Stimulated activated CD8-positive, alpha-beta memory T cell treated with anti-CD3 and anti-CD28 coated beads, Interleukin-4, amount 100 ng/mL, for 1 hour (primary cell): ENCODE measurements at places on chromosomes 1 and 21.

- DNase-seq, result no peak
Observed at GRCh38 chr1:245599371-245600174, 444.8 kb downstream of the KIF26B start.

DNA sequence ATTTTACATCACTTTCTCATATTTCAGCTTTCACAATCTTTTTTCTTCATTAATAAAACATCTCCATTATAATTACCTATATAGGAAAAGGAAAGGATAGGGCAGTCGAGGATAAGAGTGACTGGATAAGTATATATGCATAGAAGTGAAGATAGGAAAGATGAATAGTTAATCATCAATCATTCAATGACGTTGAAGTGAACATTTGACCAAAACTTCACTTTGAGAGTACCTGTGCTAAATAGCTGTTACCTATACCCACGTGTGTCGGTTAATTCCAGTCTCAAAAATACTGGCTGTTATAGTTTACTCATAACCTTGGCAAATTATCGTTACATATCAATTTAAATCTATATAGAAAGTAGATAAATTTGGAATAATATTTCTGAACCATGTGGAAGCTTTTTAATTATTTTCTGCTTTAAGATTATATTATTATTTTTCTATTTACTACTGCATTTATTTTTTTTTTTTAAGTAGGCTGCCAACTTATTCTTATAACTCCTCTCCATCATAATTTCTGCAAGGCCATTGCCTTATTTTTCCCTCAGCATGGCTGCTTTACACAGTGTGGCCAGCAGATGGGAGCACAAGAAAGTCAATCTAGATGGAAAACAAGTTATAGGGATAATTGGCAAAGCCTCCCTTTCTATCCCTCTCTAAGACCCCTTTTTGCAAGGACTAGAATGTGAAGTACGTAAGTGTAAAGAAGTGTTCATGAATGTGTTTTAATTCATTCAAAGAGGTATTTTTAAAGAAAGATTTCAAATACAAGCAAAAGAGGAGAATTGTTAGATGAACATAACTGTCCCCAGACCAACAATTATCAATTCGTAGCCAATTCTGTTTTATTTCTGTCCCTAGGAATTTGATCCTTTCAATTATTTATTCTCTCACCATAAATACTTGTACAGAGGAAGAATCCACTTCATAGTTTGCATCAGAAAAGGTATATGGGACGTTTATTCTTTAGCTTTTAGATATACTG lies 290.4 kb downstream of the KCNT2 start:
- no peak for DNase-seq

GRCh38 chr1:109655615-109656519 lies at the start of gene GSTM4:
Gene GSTM4 (plus strand): TSS chr1:109656099. CDS start chr1:109656390, 291 bp downstream.
- DNase-seq, result no peak

GRCh38 chr1:58727364-58727763 lies 27.5 kb upstream of the MYSM1 start:
- DNase-seq, result no peak

GRCh38 chr1:7667625-7668218 lies 103.4 kb upstream of the VAMP3 start:
- peak; percentile 62 for DNase-seq

DNA sequence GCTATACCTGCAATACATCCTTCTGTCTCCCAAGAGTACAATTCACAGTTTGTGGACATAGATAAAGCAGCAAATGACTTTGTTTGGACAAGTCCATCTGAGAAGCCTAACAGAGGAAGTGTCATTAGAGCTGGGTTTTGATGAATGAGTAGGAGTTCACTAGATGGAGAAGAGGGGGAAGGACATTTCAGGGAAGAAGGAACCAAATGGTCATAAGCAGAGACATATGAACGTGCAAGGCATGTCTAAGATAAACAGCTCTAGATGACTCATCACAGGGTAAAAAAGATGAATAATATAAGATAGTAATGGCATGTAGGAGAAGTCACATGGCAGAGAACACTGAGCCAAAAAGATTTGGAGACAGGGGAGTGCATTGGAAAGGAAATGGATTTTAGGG lies 54.5 kb downstream of the HMGB4 start:
- DNase-seq, result no peak

GRCh38 chr1:43986712-43987111 lies 4.7 kb upstream of the CCDC24 start:
- no peak for DNase-seq

DNA sequence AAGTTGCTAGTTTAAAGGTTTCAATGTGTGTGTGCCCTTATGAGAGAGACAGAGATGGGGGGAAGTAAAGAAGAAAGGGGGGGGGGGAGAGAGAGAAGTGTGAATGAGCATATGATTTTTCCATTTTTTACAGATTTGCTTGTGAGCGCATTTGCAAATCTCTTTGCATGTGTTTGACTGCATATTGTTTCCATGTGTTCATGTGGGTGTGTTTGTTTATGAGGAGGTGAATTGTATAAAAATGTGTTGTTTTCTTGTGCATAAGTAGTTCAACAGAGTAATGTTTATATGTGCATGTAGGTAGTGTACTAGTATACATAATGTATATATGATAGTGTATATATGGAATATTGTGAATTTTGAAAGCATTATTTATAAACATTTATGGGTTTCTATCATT lies 205.9 kb upstream of the SPAG17 start:
- DNase-seq, result no peak

GRCh38 chr1:17023573-17023972 lies 11.8 kb upstream of the ATP13A2 start:
- no peak for DNase-seq

DNA sequence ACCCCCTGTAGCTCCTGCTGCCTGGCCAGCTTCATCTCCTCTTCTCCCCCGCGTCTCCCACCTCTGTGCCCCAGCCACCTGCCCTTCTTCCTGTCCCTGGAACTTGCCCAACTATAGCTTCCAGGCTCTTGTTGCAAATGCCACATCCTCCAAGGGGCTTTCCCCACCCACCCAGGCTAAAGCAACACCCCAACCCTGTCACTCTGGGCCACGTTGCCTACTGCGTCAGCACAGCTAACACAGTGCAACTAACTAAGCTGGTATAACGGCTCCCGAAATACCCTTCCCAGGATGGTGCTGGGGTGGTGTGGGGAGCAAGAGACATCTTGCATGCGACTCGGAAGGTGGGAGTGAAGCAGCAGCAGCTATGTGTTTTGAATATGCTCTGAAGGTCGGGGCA lies 19.7 kb downstream of the CAMK2N1 start:
- DNase-seq, result no peak

DNA sequence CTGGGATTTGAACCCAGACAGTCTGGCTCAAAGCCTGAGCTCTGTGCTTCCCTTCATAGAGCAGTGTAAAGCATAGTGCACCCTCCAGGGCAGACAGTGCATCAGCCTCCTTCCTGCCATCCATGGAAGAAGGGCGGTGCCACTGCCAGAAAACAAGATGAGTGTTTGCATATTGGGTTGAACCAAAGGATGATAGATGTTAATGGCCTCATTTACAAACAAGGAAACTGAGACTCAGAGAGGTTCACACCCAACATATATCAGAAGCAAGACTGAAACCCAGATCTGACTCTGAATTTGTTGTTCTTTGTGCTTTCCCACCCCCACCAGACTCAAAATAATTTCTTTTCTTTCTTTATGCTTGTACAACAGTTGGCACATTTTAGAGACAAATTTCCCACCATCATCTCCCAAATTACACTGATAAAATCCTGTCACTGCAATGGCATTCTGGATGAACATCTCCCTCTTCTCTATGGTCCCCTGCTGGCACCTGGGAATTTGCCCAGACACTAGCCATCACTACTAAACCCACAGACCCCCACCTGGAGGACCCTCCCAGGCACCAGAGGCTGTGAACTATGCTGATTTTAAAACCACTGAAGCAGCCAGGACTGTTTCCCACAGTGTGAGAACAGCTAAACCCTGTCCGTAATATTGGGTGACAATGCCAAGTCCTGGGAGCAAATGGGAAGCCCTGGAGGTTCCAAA lies 45.4 kb upstream of the MPZL1 start:
- no peak for DNase-seq

- no peak for DNase-seq
Observed at GRCh38 chr1:221725735-221726672, 15.9 kb downstream of the DUSP10 start.

GRCh38 chr1:22030473-22030872 lies 22.0 kb upstream of the CDC42 start:
- DNase-seq, result no peak

DNA sequence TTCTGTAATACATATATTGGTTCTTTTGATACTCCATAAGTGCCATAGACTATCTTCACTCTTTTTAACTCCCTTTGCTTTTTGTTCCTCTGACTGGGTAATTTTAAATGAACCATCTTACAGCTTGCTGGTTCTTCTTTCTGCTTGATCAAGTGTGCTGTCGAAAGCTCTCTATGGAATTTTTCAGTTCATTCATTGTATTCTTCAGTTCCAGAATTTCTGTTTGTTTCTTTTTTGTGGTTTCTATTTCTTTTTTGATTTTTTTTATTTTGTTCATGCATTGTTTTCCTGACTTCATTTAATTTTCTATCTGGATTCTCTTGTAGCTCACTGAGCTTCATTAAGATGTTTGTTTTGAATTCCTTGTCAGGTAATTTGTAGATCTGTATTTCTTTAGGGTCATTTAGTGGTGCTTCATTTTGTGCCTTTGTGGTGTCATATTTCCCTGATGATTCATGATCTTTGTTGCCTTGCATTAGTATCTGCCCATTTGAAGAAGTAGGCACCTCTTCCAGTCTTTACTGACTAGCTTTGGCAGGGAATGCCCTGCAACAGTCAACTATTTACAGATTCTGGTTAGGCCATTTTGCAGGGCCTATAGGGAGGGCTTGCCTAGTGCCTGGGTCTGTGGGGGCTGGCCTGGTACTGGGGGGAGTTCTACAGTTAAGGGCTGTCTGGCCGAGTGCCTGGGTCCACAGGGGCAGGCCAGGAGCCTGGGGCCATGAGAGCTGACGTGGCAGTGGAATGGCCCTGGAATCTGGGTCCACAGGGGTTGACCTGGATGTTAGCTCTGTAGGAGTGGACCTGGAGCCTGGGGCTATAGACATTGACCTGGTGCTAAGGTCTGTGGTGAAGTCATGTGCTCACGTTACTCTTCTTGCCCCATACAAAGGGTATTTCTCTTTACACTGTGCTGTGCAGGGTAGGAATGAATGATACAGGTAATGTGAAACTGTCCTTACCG lies 89.7 kb downstream of the MAGI3 start:
- no peak for DNase-seq

- no peak for DNase-seq
Observed at GRCh38 chr21:14603202-14603601, 57.1 kb upstream of the SAMSN1 start.

GRCh38 chr1:11558871-11559590 lies 80.1 kb downstream of the DISP3 start:
- DNase-seq, result no peak

DNA sequence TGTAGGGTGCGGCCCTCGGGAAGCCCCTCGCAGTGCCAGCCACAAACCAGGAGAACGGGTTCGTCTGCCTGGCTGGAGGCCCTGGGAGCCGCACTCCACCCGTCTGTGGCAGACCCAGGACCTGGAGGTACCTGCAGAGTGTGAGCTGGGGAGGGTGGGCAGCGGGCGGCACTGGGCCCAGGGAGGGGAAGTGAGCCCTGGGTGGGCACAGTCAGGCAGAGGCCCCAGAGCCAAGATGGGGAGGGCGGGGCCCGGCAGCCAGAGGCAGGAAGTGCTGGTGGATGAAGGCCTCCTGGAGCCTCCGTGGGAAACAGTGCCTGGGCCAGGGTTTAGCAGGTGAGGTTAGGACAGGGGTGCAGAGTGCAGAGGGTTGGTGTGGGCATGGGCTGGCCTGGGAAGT lies 4.0 kb upstream of the PEX10 start:
- DNase-seq, result no peak
